ENCODE measurements at places on chromosomes 7 and 10.

GRCh38 chr10:101566333-101567164 lies 21.5 kb downstream of the POLL start:
- DNase-seq = no peak

DNA sequence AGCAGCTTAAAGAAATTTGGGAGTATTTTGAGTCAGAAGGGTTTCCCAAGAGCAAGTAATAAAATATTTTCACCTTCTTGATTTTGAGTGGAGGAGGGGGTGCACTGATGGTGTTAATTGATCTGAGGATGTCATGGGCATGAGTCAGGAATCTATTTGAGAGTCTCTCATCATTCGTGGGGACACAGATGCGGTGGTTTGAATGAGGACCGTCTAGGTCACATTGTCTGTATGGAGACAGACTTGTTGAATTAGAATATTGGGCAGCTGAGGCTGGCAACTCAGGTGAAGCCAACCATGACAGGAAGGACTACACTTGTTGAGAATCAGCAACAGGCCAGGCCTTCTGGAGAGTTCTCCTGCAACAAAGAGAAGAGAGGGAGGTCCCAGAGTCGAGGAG lies 127.0 kb downstream of the INSYN2A start:
- no peak for DNase-seq

DNA sequence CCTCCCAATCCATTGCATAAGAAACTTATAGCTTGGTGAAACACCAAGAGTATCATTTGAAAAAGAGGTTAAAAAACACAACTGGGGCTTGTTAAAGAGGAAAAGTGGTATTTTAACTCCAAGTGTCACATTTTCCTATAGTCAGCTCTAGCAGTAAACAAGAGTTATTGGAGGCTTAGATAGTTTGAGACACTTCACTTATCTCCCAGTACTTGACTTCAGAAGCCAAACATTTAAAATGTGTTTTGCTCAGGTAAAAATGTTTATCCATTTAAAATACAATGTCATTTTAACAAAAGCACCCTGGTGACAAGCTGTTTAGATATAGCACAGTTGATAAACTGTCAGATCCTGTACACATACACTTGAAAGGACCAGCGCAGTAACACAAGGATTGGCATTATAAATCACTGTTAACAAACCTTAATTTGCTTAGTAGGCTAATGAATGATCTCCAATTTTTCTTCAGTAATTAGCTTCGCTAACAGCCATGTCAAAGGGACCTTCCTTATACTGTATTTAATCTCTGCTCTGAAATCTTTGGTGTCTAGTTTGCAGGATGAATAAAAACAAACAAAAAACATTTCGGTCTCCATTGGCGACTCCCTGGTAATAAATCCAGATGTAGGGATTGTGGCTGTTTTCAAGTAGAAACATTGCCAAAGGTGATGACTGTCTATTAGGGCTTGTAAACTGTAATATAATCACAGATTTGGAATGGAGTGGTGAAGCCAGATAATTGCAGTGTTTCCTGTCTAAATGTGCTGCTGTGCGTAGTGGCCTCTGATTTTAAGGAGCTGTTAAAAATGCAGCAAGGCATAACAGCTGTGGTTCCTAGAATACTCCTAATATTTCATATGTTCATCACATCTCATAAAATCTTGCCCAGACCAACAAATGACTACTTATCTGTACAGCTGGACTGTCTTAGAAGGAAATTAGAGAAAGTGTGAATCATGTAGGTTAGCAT lies 545.1 kb downstream of the AUTS2 start:
- no peak for DNase-seq

DNA sequence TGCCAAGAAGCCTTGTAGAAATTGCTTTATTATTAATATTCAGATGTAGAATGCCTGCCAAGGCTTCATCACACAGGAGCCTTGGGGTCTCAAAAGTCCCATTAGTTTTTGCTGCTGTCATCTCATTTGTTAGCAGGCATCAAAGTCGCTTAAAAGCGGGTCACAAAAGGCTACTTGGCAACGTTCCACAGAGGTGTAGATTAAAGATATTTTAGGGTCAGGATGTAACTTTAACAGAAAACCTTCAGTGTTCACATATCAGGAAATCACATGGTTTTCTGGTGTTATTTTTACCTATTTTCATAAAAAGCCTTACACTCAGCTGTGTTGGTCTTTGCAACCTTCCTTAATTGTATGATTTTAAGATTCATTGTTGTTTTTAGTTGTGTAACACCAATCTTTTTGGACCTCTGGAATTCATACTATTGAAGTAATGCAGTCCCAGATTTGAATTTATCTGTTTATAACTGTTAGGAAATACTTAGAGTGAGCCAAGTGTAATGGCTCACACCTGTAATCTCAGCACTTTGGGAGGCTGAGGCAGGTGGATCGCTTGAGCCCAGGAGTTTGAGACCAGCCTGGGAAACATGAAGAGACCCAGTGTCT lies 65.3 kb downstream of the TET1 start:
- no peak for DNase-seq

- DNase-seq = no peak
Observed at GRCh38 chr10:47458466-47459154, 25.3 kb downstream of the ANXA8 start.

- no peak for DNase-seq
Observed at GRCh38 chr7:132276234-132276630, 300.0 kb downstream of the PLXNA4 start.

DNA sequence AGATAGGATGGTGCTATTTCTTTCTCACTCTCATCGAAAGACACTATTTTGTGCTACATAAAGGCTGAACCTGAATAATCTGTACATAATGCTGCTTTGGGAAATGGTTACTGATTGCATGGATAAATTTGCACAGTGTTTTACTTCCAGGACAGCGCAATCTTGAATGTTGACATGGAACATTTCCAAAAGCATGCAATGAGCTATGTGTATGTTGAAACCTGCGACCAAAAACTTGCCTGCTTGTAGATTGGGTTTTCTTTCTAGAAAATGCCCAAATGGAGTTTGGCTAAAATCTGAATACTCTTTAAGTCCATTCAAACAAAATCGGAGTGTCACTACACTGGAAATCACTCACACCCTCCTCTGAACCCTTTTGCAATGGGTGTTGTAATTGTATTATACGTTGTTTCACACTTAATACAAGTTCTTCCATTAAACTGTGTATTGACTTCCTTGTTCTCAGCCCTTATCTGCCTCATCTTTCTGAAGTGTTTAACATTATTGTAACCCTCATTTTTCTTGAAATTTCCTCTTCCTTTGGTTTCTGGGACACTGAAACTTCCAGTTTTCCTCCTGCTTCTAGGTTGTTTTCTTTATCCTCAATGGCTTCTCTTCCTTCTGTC lies 73.7 kb upstream of the CAPZA2 start:
- DNase-seq = no peak

GRCh38 chr7:6231184-6231583 lies 41.2 kb downstream of the CYTH3 start:
- no peak for DNase-seq

DNA sequence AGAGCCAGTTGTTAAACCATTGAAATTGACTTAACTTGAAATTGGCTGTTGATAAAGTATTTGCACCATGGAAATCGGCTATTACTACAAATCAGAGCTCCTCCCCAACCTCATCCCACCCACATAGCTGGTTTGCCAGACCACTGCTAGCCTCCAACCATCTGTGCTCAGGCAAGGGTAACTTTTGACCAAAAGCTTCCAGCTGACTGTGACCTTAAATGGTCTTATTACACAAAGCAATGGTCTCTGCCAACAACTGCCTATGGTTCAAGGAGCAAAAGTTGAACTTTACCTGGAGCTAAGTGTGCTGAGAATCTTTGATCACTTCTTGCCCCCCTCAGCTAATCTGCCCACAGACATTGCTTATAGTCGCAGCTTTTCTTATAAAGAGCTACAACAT lies 48.5 kb upstream of the ADRB1 start:
- DNase-seq = no peak

DNA sequence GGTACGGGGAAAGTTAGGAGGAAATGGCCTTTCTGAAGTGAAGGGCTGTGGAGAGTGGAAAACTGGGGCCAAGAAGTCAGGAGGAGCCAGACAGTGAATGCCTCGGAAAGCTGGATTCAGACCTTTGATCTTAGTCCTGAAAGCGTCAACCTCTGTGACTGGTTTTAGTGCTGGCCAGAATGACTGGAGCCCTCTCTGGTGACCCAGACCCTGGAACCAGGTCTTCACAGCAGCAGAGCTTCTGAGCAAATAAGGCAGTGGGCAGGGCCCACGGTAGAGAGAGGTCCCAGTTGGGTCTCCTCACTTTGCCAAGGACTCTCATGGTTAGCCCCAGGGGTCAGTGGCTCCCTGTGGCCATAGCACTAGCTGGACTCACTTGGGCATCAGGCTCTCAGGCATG lies 157.7 kb upstream of the EEPD1 start:
- DNase-seq = no peak

DNA sequence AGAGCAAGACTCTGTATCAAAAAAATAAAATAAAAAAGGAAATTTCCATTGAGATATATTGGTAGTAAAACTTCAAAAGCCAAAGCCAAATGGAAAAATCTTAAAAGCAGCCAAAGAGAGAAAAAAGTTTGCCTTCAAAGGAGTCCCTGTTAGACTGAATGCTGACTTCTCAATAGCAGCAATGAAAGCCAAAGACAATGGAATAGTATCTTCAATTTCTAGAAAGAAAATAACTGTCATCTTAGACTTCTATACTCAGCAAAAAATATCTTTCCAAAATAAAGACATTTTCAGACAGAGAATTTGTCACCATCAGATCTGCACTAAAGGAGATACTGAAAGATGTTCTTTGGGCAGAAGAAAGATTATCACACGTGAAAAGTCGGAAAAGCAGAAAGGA lies 14.3 kb upstream of the OIT3 start:
- DNase-seq = no peak
